Mammary epithelial cell (primary cell): ENCODE measurements at places on chromosomes 2 and 18.

- DNase-seq: no peak
Observed at GRCh38 chr2:214376618-214377285, 34.1 kb upstream of the VWC2L start.

DNA sequence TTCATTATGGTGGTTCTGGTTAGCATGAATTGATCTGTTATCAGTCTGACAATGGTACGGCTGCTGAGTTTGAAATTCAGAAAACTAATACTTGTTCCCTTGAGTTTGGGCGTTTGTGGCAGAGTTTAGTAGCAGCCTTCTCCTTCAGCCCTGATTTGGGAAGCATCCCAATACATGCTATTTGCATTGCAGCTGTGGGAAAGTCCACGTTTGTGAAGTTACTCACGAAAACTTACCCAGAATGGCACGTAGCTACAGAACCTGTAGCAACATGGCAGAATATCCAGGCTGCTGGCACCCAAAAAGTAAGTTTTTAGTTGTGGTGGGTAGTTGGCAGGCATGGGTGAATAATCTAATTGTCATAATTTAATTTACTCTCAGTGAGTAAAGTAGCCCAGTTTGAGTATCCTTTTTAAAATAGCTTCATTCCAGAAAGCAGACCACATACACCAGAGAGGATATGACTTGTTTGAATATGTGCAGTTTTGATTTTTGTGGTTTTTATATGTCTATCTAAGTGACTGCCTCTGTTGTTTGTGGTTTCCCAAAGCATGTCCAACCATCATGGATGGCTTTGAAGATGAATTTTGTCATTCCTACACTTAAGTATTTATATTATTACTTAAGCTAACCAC is 12.2 kb downstream of the DGUOK start:
- peak; percentile 90 for DNase-seq

DNA sequence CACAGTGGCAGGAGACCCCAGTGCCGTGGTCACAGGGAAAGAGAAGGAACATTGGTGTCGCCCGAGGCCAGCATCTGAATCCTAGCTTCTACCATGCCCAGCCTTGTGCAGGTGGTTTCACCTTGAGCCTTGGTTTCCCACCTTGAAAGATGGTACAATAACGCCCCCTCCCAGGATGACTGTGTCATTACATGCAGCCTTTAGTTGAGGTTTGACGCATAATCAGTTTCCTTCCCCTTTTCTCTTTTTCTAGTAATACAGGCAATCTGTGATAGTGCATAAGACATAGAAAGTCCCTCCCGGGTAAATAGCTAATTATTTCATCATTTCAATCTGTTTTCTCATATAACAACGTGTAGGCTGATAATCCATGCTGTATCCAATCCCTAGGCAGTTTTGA is 29.8 kb upstream of the ZNF407 start:
- no peak for DNase-seq

GRCh38 chr18:32373995-32374394 is 96.7 kb downstream of the GAREM1 start:
- peak; percentile 59 for DNase-seq

DNA sequence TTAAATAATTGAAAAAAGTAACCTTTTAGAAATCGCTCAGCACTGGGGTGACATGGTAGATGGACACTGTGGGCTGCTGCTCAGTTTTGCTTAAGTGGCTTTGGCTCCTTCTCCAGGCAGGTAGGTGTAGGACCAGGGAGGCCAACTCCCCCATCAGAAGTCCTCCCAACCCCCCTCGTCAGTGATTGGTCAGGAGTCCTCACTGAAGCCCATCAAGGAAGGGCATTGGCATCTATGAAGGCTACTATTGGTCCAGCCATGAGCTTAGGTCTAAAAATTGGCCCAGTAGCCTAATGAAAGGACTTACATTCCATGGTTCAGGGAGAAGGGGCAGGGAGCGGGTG is 34.7 kb downstream of the ST3GAL5 start:
- no peak for DNase-seq

DNA sequence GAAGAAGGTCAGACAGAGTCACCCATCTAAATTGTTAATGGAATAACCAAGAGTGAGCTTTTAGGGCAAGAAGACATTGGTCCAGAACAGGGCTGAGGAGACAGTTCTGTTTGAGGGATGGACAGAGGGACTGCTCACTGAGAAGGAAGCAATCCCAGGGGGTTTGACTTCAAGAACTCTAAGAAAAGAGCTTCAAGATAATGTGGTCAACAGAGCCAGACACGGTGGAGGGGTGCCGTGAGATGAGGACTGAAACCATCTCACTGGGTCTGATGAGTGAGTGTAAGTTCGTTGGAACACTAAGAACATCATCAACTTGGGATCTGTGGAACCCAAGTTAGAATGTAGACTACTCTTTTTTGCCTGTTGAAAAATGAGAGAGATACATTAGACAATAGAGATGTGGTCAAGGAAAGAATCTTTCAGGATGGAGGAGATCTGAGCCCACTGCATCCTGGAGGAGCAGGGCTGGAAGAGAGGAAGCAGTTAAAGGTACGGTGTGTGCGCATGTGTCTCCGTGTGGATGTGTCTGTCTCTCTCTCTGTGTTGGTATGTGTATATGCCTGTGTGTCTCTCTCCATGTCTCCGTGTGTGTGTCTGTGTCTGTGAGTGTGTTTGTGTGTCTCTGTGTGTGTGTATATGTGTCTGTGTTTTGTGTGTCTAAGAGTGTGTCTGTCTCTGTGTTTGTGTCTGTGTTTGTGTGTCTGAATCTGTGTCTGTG is 172.1 kb downstream of the MYCN start:
- DNase-seq: no peak

DNA sequence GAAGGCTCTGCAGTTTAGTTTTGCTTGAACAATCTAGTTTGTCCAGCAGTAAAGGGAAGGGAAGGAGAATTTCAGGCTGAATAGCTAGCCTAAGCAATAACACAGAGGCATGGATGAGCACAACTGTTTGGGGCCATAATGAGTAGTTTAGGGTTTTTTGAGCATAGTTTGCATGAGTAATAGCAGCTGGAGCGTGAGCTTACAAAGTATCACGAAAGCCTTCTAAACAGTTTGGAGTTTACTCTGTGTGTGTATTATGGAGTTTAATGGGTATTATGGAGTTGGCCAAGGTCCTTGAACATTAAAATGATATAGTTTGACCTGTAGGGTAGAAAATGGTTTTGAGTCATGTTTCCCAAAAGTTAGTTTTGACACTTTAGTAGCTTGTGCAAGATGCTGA is 782.3 kb downstream of the ERBB4 start:
- no peak for DNase-seq

DNA sequence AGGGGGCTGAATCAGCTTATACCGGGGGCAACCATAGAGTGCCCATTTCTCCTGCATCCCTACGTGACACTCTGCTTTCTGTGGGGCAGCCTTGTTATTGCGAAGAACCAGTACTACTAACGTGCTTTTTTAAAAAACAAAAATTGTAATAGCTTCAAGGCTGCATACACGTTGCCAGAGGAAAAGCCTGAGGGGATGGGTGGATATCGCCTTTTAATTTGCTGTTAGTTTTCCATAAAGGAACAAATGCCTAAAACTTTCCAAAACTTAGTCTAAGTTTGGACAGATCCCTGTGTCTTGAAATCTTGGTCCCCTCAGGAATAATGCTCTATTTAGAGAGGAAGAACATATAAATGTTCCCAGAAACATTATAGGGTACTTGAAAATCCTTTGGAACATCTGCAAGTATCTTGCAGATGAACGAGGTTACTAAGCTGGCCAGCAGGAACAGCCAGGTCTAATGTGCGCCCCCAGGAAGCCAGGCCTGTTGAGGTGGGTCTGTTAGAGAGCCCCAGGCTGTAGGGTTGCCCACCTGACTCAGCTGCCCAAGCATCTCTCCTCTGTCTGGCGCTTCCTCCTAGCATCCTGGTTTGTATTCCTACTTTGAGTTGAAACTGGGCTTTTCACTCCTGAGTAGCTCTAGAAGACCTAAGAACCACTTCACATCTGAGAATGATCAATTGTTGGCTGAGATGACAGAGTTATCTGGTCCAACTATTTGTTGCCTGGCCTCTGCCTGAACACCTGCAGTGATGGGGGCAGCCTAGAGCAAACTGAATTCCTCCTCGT is 96.9 kb downstream of the TGOLN2 start:
- no peak for DNase-seq

DNA sequence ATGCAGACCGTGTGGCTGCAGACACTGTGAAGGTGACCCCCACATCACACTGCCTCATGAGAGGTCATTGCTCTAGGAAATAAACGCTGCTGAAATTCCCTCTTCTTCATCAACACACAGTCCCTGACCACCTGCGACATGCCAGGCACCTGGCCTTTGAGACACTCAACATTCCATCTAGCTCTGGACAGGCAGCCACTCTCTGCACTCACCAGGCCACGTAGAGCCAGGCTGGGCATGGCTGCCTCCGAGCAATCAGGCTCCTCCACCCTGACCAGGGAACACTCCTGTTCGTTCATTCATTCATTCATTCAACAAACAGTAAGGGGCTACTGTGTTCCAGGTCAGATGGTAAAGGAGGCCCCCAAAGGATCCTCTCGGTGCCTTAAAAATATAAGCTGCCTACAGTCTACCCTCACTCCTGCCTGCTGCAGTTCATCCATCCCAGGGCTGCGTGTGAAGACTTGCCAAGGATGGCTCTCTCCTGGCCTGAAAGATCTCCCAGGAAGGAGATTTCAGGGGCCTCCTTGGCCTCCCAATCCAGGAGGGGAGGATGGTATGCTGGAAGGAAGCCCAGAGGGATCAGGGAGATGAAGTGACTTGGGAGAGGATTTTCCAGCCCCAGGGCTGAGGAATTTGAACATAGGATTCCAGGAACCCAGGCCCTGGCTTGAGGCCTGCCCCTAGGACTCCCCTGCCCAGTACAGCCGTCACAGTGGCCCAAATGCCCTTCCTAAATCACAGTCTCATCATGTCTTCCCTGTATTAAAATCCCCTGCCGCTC is 66.7 kb downstream of the TNS1 start:
- DNase-seq: no peak

DNA sequence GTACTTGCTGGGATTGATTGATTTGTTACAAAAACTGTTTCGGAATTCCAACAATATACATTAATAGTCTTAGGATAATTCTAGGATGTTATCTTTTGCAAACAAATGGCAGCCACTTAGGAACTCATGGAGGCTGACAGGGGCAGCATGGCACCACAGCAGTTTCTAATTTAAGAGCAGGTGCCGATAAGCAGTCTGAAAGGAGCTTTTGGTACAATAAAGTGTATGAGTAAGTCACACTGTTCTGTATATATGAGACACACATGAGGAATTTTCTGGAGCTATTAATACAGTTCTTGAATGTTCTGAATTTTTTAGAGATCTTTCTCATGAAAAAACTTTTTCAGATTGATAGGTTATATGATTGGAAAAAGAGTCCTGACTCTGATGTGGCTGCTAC is 52.2 kb downstream of the EIF5B start:
- DNase-seq: no peak

GRCh38 chr2:60154142-60154541 is 399.3 kb downstream of the BCL11A start:
- no peak for DNase-seq

- DNase-seq: no peak
Observed at GRCh38 chr18:54033052-54033451, 191.4 kb downstream of the MBD2 start.
